Fibroblast of pulmonary artery (primary cell): ENCODE measurements at places on chromosomes 6 and 20.
A peak's percentile ranks its signal among the peaks of the same experiment; 100 is the strongest.

DNA sequence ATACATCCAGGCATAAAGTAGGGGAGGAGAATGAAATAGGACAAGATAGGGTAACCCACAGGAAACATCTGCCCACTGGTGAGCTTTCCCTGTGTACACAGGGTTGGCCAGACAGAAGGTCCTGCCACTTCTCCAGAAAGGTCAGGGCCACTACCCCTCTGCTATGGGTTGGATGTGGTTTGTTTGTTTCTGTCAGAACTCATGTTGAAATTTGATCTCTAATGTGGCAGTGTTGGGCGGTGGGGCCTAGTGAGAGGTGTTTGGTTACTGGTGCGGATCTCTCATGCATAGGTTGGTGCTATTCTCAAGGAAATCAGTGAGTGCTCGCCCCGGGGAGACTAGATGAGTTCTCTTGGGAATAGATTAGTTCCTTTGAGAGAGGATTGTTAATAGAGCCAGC lies 15.6 kb upstream of the MAS1 start:
- no peak for DNase-seq

- DNase-seq: no peak
These were observed 383.6 kb downstream of the BCKDHB start for GRCh38 chr6:80489911-80490635.

DNA sequence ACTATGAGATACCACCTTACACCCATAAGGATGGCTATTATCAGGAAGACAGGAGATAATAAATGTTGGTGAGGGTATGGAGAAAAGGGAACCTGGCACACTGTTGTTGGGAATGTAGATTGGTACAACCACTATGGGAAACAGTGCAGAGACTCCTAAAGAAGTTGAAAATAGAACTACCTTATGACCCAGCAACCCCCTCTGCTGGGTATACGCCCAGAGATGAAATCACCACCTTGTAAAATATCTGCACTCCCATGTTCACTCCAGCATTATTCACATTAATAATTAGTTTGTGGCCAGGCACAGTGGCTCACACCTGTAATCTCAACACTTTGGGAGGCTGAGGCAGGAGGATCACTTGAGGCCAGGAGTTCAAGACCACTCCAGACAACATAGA lies 26.8 kb downstream of the ZBTB9 start:
- no peak for DNase-seq

DNA sequence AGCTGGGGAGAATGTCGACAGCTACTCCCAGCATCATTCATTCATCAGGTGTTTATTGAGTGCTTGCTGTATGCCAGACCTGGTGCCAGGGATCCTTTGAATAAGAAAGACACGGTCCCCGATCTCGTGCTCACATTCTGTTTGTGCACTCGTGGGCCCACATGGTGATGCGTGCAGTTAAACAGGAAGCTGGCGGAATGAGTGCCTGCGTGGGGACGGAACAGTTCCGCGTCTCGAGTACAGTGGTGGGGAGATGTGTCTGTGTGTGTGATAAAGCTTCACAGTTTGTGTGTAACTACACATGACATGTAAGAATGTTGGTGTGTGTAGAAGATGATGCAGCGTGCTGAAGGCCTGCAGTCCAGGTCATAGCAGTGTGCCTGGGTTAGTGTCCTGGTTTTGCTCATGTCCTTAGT lies 6.5 kb downstream of the RBM38 start:
- no peak for DNase-seq

DNA sequence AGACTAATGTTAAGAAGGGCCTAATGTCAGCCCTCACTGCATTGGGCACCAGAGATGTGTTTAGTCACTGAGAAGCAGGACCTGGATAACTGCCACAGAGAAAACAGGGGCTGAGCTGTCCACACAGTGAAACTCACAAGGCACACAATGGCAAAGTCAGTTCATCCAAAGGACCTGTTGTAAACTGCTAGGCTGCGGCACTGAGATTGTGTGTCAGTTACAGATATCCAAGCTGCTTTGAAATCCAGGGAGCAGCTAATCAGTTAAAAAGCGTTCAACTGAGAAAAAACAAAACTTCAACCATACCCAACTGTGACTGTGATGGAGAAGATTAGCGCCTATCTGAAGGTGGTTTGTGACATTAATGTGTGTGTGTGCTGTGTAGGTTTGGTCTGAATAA lies 27.8 kb upstream of the TMEM14A start:
- DNase-seq: no peak

DNA sequence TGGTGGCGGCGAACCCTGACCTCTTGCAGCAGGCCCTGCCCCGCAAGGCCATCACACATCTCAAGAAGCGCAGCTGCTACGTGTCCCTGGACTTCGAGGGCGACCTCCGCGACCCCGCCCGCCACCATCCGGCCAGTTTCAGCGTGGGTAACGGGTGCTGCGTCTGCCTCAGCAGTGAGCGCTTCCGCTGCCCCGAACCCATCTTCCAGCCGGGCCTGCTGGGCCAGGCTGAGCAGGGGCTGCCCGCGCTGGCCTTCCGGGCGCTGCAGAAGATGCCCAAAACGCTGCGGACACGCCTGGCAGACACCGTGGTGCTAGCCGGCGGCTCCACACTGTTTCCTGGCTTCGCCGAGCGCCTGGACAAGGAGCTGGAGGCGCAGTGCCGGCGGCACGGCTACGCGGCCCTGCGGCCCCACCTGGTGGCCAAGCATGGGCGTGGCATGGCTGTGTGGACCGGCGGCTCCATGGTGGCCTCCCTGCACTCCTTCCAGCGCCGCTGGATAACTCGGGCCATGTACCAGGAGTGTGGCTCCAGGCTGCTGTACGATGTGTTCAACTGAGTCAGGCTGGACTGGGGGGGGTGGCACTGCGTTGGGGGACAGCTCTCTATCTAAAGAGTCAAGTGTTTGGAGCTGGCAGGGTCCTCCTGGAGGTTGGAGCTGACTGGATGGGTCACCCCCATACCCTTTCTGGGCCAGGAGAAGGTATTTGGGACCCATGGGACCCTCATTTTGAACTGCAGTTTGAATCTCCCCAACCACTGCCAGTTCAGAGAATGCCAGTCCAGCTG lies 1.1 kb downstream of the ACTL10 start:
- peak; percentile 79 for DNase-seq

GRCh38 chr20:10610251-10610650 lies 63.5 kb downstream of the JAG1 start:
- DNase-seq: peak; percentile 52

DNA sequence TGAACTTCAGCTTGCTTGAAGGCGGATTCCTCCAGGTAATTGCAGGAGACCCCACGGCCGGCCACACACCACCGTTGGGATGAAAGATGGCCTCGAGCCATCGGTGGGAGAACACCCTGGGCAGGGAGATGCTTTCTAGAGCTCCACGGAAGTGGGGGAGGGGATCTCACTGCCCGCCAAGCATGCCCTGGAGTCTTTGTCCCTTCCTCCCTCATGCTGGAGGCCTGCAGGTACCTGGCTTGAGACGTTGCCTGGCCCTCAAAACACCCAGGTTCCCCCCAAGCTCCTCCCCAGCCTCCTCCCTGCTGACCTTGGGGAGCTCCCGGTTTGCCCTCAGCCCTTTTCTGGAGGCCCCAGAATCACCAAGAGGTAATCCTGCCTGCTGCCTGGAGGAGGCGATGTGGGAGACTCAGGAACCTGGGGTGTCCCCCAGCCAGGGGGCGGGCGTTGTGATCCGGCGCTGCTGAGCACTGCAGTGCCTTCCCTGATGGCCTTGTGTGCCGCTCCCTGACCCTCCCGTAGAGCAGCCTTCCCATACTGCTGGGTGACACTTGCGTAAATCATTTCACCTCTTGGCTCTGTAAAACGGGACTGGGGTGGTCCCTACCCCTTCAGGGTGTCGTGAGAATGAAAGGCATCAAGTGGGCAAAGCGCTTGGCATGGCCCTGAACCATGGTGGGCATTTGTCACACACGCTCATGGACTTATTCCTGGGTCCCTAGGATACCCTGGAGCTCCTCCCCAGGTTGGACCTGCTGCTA lies 91.4 kb downstream of the CEBPB start:
- no peak for DNase-seq

GRCh38 chr20:11429889-11430519 lies 487.7 kb upstream of the BTBD3 start:
- no peak for DNase-seq

- no peak for DNase-seq
These were observed 163.9 kb upstream of the SULF2 start for GRCh38 chr20:47949230-47949629.

DNA sequence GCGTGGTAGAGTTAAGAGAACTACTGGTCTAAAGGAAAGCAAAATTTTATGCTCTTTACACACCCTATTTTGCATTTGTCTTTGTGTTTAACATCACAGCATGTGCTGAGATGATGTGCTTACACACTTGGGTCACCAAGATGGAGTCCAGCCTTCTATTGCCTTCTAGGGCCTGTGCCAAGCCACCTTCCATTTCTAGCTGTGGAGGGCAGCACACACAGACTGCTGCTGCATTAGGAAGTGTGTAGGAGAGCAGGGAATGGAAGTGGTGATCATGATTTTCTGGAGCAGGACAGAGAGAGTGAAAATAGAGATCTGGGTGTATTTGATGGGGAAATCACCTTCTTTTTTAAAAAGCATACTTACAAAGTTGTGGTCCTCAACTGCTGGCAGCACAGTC lies 191.6 kb downstream of the SOX4 start:
- no peak for DNase-seq

DNA sequence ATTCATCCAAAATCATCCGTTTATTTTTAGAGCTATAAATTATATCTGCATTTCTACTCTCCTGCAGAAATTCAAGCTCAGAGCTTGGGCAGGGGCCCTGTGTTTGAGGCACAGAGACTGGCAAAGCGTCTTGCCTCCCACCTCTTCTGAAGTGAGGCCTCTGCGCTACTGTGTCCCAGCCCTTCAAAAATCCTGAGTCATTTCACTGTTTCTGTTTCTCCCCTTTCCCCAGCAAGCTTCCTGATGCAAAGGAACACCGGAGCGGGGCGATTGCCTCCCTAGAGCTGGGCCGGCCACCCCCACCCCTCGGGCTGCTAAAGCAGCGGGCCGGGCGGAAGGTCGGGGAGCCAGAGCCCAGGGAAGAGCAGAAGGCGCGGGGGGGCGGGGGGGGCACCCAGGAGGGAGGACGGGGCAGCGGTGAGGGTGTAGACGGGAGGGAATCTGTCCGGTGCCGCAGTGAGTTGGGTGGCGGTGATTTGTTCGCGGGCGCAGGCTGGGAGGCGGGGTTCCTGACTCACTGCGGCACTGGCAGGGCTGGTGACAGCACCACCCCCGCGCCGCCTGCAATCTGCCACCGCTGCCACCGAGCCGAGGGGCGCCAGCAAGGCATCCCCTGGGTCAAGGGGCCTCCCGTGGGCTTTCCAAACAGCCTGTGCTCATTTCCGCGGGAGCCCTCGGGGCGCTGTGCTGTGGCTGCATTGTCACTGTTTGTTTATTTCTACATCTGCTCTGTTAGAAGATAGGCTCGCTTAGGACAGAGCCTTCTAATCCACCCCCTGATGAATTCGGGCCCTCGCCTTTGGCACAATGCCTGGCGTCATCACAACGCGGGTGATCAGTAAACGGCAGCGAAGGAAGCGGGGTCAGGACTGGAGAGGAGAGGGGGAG lies 46.5 kb upstream of the SNAP25 start:
- DNase-seq: peak; percentile 14

GRCh38 chr20:61328911-61329558 lies 77.0 kb downstream of the CDH4 start:
- no peak for DNase-seq

- DNase-seq: peak; percentile 49
These were observed 57.2 kb upstream of the ARHGAP18 start for GRCh38 chr6:129766959-129767728.

GRCh38 chr20:34709831-34710567 lies 5.9 kb downstream of the TP53INP2 start:
- no peak for DNase-seq

DNA sequence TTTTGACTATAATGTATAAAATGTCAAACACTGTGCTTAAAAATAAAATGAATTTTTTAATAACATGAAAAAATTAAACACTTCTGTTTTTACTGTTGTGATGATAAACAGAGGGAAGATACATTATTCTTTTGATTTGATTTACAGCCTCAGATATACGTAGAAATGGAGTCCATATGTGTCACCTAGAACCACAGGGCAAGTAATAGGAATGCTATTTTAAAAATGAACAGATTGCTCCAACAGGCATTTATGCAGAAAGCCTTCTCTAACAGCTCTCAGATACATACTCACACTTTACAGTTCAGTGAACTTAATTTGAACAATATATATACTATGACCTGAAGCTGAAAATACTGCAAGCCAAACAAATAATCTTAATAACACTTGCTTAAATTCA lies 1551.0 kb downstream of the GRIK2 start:
- DNase-seq: no peak

GRCh38 chr20:16647875-16648597 lies 74.8 kb upstream of the KIF16B start:
- DNase-seq: no peak

GRCh38 chr20:45183084-45183483 lies 8.4 kb downstream of the PI3 start:
- DNase-seq: no peak

- no peak for DNase-seq
These were observed 8.0 kb upstream of the GATA5 start for GRCh38 chr20:62483613-62484458.

DNA sequence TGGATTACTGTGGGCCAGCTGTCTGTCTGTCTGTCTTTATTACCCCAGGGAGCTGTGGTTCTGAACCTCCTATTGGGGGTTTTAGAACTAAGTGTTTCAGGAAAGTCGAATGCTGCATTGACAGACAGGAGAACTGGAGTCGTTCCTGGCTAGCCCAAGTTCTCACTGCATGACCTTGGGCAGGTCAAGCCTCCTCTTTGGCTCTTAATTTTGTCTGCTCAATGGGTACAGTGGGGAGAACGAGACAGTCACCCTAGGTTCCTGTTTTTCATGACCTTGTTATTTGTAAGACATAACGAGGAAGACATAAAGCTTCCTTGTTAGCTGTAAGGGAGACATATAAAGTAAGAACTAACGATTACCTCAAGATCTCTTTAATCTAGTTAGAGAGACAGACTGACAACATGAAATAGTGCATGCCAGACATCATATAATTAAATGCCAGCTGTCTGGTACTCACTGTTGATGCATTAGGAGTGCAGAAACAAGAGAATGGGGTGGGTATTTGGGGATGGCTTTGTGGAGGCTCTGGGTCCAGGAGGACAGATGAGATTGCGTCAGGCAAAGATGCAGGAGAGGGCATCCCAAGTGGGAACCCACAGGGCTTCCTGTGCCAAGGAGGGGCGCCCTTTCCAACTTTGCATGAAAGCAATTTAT lies 3.7 kb upstream of the CCDC167 start:
- no peak for DNase-seq
